NCI-H2081 (cell line): ENCODE measurements at places on chromosomes 1 and 21.

DNA sequence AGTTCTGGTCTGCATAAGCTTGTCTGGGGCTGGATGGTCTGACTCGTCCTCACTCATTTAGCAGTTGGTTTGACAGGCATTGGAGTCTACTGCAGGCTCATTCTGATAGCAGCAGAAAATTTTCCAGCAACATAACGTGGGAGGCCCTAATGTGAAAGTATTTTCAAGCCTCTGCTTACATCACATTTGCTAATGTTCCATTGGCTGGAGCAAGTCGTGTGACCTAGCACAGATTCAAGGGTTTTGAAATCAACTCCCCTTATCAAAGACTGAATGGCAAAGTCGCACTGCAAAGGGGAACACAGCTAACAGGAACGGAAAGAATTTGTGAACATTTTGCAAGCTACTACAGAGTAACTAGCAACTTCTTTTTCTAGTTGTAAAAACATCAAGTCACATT is 2.3 kb upstream of the USH2A start:
- DNase-seq = no peak

- DNase-seq = no peak
Observed at GRCh38 chr1:3378411-3379208, 75.9 kb upstream of the ARHGEF16 start.

GRCh38 chr1:97451046-97451826 is 469.6 kb downstream of the DPYD start:
- DNase-seq = no peak

DNA sequence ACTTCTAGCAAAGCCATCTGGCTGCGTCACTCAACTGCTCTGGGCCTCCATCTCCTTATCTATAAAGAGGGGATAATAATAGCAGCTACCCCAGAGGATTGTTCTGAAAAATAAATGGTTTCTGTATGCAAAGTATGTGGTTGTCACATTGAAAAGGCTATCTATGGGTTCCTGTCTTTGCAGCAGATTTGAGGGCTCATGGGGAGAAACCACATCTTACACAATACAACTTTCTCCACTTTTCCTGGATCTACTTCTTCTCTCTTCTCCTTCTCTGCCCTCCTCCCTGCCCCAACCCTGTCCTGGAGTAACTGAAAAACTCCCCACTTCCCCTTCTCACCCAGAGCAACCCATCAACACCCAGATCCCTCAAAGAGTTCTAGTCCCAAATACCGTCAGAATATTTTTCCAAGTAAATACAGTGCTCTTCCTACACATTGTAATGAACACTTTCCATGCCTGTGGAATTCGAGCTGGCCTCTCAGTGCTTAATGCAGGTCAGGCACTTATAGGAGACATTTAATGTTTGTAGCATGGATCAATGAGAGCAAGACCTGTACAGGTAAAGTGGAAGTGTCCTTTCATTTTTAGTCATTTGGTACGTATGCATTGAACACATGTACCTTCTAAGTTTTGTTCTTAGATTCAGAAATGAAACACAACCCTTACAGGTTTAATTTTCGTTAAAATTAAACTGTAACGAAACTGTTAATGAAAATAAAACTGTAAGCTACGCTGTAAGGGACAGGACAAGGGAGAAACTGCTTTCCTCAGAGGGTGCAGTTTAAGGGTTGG is 131.9 kb downstream of the AK5 start:
- no peak for DNase-seq

- DNase-seq = no peak
Observed at GRCh38 chr1:118621839-118622238, 366.3 kb downstream of the TBX15 start.

GRCh38 chr1:183289051-183289496 is 103.0 kb downstream of the LAMC2 start:
- no peak for DNase-seq

GRCh38 chr1:226659136-226659535 is 79.9 kb downstream of the ITPKB start:
- no peak for DNase-seq

DNA sequence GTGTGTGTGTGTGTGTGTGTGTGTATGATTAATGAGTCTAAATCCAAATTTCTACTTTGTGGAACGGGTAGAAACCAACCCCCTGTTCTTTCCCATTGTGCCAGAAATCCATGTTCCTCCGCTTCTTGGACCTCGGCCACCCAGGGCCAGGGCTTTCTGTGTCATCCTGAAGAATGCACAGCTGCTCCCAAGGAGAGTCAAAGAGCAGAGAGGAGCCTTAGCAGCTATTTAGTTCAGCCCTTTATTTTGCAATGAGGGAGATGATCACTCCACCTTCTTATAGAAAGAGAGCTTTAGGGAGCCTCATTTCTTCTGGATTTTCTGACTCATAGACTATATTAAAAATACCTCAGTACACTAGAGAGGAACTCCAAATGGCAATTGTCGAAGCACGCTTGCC is 489.3 kb upstream of the VAMP3 start:
- no peak for DNase-seq

DNA sequence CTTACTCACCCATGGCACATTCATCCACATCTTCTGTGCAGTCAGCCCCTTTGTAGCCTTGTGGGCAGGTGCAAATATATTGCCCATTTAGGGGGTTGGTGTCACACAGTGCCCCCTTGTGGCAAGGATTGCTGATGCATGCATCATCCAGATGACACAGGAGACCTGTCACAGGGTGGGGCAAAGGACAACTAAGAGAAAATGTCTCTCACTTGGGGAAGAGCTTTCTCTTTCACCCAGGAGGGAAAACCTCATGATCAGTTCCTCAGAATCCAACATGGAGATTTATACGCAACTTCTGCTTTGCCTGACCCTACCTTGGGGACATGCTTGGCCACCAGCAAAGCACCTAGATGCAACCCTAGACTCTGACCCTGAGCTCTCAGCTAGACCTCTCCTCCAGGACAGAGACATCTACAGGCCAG is 71.8 kb upstream of the ADAM30 start:
- DNase-seq = peak; percentile 46

DNA sequence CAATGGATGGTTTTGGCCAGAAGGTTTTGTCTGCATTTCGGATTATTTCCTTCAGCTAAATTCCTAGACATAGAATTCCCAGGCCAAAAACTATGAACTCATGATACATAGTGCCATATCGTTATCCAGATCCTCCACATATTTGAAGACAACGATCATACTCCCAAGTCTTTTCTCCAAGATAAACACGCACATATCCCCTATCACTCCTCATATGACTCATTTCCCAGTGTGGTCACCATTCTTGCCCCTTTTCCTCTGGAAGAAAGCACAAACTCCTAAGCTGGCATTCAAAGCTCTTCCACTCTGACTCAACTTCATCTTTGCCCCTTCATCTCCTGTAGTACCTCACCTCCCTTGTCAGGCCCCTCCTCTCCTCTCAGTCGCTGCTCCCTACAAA is 277.6 kb downstream of the PLPP3 start:
- no peak for DNase-seq

GRCh38 chr1:14773396-14774025 is 175.0 kb downstream of the KAZN start:
- DNase-seq = no peak

GRCh38 chr1:11331945-11332546 is 59.0 kb downstream of the UBIAD1 start:
- DNase-seq = no peak

GRCh38 chr1:157113631-157114030 is 14.0 kb upstream of the ETV3L start:
- DNase-seq = no peak

DNA sequence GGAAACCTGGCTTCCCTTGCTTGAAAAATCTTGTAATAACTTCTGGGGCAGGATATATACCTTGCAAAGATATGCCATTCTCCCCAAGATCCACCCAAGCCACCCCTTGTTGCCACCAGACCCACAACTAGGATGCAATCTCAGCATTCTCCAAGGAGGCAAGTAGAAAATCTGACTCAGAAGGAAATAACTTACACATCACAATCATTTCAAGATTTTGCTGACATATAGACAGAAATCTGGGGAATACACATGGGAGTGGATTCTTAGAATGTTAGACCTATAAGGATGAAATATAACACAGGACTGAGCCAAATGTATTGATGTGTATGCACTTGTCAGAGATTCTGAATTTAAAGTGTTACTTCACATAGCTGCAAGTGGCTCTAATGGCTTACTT is 14.8 kb upstream of the ZDHHC18 start:
- no peak for DNase-seq

DNA sequence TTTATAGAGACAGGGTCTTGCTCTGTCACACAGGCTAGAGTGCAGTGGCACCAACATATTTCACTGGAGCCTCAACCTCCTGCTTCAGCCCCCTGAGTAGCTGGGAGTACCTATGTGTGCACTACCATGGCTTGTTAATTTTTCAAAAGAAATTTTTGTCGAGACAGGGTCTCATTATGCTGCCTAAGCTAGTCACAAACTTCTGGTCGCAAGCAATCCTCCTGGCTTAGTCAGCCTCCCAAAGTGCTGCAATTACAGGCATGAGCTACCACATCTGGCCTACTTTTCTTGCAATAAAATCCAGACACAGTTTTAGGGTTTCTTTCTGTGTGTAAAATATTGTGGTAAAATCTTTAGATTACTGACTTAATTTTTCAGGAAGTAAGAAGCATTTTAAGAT is 27.9 kb upstream of the NTPCR start:
- no peak for DNase-seq

DNA sequence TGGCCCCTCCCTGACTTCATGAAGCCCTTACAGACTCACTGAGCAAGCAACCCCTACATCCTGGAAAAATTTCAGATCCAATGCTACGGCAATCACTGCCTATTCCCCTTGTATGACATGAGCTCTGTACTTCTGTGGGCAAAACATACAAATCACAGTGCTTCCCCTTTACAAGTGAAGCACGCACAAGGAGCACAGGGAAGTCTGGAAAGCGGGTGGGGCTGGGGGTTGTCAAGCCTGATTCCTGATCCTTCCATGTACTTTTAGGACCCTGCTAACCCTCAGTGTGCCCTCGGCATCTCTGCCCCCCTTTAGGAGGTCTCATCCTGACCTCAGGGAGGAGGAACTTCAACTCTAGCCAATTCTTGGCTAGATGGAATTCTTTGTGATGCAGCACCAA is 405.7 kb upstream of the POU3F1 start:
- DNase-seq = no peak

DNA sequence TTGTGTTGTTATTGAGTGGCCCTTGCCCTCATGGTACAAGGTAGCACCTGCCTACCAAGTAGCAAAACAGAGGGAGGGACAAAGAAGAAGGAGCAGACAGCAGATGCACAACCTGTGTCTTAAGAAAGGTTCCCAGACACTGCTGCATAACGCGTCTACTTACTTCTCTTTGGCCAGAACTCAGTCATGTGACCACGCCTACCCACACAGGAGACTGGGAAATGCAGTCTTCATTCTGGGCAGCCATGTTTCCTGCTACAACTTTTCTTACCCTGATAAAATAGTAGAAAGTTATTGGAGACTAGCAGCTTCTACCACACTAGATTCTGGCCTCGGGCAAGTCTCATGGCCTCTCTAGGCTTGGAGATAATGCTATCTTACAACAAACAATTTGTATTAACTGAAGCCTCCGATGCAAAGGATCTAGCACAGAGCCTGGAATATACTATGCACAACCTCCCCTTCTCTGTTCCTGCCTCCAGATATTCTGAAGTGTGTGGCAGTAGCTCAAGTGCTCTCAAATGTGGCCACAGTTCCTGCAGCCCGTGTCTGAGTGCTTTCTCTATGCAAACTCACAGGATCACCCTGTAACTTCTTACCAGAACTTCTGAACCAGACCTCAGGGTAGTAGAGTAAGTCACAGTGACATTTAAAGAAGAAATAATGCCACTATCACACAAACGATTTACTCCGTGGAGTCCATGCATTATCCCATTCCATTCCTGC is 34.1 kb upstream of the BTG2 start:
- no peak for DNase-seq

GRCh38 chr1:16207318-16208269 is 4.9 kb downstream of the ARHGEF19 start:
- no peak for DNase-seq

DNA sequence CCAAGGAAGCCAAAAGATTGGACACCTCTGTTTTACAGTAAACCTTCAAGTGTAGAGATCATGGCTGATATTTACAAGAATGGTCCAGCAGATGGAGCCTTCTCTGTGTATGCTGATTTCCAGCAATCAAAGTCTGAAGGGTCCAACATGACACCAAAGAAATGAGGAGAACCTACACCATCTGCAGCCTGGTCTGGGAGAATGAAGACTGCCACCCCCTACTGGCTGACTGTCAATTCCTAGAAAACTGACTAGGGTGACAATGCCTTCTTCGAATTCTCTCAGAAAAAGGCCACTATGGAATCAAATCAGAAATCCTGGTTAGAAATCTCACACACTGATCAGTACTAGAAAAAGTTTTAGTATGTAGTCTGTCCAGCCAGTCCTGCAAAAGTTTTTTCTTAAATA is 83.3 kb downstream of the CDC42BPA start:
- peak; percentile 56 for DNase-seq

DNA sequence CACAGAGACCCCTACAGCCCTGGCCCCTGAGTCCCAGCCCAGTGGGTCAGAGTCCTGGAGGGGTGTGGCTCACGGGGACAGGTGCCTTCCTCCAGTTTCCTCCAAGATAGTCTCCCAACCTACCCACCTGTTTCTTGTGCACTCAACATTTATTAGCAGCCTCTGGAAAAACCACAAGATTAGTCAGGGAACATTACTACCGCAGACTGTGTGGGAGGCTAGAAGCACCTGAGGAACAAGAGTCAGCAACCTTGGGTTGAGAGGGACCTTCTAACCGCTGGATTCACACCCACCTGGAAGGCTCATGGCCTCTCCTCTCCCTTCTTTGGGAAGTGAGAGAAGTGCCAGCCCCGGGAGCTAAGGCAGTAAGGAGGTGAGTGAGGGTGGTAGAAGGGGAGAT is 22.5 kb upstream of the IKBKE start:
- DNase-seq = no peak

- DNase-seq = no peak
Observed at GRCh38 chr21:36425286-36425685, 40.1 kb downstream of the CHAF1B start.

DNA sequence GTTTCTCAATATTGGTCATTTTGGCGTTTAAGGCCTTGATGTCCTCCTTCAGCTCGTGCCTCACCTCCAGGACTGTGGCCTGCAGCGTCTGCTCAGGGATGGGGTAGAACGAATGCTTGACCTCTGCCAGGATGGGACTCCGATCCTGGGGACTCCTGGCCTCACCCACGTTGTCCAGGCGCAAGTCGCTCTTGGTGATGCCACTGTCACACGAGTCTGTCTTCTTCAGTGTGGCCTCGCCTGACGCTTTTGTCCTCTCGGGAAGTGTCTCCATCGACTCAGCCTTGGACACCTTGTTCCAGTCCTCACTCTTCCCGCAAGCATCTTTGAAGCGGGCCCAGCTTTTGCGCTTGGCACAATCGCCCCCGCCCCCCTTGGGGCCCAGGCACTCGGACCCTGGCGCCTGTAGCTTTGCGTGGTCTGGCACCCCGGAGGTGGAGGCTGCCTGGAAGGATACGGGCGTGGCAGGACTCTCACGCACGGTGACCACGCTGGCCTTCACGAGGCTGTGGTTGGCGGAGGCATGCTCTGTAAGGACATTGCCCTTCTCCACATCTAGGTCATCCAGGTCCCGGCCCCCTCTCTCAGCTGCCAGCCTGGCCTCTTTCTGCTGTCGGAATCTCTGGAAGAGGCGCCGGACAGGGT is 354.8 kb downstream of the HHAT start:
- DNase-seq = no peak
